ENCODE measurements at places on chromosomes 1 and 21. TPM values are rescaled to one million over a fixed set of nuclear protein-coding genes. Genes with fewer than 3 reads are reported as not detected.

Gene DPT
- total RNA-seq, result 0.15 TPM

DNA sequence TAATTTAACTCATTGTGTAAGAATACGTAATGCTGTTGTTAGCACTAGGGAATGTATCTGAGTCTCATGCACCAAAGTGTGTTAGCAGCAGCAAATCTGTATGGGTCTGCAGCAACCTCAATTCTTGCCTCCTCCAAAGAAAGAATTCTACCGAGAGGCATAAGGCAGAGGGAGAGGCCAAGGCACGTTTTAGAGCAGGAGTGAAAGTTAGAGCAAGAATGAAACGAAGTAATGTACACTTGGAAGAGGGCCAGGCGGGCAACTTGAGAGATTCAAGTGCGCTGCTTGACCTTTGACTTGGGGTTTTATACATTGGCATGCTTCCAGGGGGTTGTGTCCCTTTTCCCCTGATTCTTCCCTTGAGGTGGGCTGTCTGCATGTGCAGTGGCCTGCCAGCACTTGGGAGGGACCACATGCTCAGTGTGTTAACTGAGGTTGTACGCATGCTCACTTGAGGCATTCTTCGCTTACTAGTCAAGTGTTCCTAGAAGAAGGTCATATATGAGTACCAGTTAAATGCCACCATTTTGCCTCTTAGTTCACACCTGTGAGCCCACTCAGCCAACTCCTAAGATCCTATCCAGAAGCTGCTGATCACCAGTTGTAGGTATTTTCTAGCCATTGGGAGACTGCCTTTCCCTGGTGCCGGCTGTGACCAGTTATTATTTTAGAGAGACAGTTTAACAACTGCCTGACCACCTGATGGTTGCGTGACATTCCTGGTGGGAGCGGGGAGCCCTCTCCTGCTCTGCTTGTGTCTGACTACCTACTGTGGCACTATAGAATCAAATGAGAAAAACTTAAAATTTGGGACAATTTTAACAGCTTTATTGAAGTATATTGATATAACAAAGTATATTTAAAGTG, 2.7 kb upstream of the CNN3 start:
- DNase-seq, result no peak

Gene RHD
- not detected for total RNA-seq

GRCh38 chr1:180732866-180733265, 101.0 kb downstream of the XPR1 start:
- no peak for DNase-seq

Gene SHISA4
- 56.1 TPM for total RNA-seq

Gene CD5L
- not detected for total RNA-seq

GRCh38 chr1:107359472-107360241, 218.8 kb downstream of the NTNG1 start:
- no peak for DNase-seq

DNA sequence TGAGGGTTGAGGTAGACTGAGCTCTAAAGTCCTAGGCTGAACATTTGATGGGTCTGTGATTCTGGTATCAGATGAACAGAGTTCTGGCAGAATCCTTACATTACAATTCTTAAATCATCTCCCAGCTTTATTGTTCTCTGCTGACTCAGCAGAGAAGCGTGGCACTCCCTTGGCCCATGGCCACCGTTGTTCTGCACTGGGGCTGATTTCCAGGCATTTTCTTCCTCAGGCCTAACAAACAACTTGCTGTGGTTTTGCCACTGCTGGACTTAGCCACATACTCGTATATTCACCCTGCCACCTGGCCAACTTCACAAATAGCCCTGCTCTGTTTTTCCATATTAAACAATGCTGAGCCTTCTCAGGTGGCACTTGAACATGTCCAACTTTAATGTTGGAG, 223.2 kb downstream of the TNR start:
- DNase-seq, result peak; percentile 67

DNA sequence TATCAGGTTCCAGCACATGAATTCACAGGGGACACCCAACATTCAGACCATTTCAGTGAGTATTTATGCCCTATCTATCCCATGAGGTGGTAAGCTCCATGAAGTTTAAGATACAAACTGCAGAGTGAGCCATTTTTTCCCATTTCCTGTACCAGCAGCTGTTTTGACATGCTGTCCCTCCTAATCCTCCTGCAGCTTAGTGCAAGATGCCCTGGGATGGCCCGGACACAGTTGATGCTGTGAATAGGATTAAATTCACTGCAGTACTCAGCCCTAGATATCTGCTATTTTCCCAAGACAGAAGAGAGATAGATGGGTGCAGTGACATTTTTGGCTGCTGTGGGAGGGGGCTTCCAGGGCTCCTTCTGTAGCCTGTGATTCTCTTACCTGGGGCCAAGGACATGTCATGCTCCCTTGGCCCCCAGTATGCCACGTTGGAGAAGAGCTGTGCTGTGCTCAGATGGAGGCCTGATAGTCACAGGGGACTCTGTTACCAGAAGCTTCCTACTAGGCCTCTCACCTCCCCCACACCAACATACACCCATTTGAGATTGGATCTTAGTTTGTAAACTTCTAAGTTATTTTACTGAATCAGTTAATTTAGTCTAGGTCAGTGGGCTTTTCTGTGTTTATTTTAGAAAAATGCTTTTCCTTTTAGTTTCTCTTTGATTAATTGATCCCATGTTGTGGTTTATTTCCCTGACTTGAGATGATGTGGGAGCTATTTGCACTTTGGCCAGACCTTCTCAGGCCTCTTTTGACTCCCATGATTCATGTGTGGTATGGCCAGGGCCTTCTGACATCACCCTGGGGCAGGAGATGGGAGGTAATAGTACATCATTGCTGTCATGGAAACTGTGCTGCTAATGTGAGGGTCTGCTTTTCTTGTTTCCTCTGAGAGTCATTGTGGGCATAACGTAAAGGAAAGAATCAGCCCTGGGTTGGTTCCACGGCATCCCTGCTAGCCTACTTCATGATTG, 92.6 kb downstream of the ST3GAL3 start:
- DNase-seq, result peak; percentile 33

Gene RNU1-2
- not detected for total RNA-seq

Measured in H4 (cell line).